DMS 273 treated with DMSO at 0.1 percent for 48 hours (cell line): ENCODE measurements at places on chromosomes 12 and 14.

- peak; percentile 44 for DNase-seq
These were observed 26.2 kb downstream of the KITLG start for GRCh38 chr12:88553941-88554658.

DNA sequence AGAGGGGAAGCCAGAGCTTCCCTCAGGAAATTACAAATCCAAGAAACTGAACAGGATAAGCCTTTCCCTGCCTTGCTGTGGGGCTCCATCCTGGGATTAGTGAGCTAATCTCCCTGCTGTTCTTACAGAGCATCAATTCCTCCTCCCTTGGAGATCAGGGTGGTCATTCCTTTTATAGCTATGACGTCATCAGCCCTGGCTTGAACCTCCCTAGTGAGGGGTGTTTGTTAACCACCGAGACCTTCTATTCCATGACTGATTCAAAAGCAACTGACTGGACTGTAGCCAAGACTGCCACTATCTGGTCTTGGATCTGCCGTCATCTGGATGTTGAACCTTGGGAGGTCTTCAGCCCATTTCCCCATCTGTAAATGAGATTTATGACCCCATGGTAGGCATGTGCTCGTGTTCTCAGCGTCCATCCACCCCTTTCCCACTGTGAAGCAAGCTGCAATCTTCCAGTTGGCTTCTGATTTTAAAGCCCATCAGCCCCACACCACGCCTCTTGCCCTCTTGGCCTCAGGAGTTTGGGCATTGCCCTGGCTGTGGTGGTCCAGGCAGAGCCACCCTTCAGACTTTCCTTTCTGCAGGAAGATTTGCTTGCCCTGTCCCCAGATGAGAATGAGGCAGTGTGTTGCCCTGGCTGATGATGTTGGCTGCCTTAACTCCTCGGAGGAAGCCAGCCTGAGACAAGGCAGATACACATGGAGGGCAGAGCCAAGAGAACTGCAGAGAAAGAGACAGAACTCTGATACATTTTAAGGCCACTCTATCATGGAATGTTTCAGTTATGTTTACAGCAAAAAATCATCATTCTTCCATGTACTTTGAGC lies 59.6 kb upstream of the ACTN1 start:
- peak; percentile 34 for DNase-seq

GRCh38 chr14:55641954-55642353 lies 61.9 kb downstream of the KTN1 start:
- DNase-seq = no peak

DNA sequence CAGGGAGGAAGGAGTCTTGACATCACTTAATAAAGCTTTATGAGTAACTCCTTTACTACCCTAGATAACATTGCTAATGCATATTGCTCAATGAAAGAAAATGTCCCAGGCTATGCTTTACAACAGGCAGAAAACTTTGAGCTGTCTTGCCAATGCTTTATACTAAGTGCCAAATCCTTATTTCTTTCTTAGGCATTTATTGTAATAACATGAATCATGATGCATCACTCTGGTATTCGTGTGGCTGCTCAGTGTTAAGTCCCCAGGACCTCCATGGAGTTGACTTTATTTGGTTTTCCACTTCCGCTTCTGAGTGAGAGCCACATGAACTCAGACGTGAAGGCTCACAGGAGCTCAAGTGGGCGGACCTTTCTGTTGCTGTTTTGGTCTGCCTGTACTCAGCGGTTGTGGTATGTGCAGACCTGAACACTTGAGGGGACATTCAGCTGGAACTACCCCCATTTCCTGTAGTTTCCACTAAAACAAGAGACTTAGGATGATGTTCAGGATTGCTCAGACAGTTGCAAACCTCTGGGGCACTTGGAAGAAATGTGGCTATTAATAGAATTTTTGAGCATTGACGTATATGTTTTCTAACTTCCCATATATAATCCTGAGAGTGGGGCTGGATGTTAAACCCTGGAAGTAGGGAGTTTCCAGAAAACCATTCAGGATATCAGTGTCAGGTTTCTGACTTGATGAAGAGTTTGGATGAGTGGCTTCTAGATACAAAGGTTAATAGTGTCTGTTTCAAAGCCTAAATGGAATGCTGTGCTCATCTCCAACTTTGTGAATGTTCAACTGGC lies 258.6 kb downstream of the MSRB3 start:
- DNase-seq = no peak

DNA sequence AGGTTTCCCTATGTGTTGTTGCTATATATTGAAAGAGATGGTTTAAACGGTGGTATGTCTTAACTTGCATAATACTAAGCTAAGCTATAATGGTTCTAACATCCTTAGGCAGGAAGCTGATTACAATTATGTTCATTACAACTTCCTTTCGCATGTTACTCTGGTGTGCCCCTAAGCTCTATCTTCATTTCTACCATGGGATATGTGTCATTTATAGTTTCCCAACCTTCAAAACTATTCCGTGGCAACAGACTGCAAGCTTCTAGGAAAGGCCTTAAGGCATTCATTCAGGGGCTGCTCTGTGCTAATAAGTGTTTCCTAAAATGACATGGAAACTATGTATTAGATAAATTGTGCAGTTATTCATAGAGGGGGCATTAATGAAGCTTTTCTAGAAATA lies 294.6 kb downstream of the GXYLT1 start:
- no peak for DNase-seq

- DNase-seq = no peak
These were observed 48.4 kb downstream of the GCH1 start for GRCh38 chr14:54854181-54854580.

DNA sequence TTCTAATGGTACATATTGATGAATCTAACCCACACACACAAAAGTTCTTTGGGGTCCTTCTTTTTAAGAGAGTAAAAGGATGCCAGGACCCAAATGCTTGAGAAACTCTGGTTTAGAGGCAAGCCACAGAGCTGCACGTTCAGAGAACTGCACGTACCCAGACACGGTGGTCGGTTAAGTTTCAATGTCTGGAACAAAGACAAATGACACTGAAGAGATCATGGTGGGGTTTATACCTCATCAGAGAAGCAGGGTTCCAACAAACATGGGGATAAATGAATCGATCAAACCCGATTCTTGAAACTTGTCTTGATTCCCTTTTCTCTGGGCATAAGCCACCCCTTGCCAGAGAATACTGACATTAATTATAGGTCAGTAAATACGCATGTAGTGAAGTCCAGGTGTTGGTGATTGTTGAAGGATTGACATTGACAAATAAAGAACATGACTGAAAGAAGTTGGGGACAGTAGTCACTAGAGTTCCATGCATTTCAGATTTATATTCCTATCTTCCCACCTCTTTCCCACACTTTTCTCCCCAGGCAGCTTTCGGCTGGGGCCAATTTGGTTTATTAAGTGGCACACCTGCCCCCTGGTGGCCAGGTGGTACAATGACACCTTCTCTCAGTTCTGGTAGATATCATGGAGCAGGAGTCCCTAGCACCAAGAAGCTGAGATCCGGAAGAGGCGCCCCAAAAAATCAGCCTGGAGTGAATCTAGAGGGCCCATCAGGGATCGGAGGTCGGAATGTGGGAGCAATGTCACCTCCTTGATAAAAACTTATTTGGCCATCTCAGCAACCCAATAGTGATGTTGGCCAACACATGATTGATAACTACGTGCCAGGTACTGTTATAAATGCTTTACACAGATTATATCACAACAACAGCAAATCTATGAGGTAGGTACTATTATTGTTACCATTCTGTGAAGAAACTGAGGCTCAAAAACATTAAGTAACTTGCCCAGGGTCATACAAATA lies 17.8 kb upstream of the HDAC7 start:
- no peak for DNase-seq

DNA sequence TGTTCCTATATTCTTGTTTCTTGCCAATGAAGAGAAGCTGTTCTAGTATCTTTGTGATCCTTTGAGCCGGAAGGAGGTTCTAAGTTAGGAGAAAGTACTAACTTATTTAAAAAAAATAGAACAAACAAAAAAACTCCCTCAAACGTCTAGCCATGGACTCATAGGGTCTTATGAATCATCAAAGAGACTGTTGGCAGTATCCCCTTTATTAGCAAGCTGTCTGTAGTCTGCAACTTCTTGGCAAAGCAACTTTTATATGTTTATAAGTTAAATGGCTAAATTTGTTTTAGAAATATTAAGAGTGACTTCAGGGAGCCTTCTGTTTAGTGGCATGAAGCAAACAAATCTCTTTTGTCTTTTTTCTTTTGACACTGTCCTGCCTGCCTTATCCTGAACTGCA lies 291.9 kb downstream of the FUT8 start:
- DNase-seq = no peak

DNA sequence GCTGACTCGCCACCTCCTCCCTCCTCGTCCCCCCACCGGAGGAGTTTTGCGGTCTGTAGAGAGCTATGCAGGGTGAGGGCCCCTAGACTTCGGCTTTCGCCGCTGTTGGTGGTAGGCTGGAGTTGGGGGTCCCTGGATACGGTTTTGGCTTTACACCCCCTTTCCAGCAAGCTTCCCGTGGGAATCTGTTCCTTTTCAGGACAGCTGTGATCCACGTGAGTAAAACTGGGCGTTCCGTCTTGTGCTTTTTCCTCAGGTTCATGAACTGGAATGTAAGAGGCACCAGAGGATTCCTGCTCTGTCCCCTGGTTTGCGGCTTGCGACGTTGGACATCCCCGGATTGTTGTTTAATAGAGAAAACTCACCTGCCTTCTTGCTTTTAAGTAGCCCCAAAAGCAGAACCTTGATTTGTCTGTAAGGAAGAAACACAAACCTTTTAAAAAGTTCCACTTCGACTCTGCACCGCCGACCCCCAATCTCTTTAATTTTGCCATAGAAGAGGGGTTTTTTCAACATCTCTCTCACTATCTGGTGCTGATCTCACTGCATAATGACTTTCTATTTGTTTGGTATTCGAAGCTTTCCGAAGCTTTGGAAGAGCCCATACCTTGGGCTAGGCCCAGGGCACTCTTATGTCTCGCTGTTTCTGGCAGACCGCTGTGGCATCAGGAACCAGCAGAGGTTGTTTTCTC lies 490 bp downstream of the PRORP start:
- no peak for DNase-seq

GRCh38 chr12:131352296-131352900 lies 358.5 kb upstream of the SFSWAP start:
- DNase-seq = no peak

DNA sequence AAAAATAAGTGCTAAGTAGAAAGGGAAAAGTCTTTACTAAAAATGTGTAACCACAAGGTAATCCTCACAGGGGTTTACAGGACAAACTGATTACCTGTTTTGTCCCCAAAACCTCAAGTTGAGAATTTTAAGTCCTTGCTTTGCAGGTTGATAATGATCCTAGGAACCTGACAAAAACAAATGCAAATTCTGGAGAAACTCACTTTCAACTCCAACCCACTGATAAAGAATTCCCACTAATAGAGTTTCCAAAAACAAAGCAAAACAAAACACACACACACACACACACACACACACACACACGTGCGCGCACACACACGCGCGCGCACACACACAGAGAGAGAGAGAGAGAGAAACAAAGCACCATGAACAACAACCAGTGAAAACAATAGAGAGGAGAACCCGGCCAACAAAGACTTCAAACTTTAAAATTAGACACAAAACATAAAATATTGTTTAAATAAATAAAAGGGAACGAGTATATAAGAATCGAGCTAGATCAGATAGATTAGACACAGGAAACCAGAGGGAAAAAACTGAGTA lies 187.0 kb upstream of the FOXN3 start:
- DNase-seq = no peak

- peak; percentile 16 for DNase-seq
These were observed 5.5 kb downstream of the BCL11B start for GRCh38 chr14:99266181-99267178.

DNA sequence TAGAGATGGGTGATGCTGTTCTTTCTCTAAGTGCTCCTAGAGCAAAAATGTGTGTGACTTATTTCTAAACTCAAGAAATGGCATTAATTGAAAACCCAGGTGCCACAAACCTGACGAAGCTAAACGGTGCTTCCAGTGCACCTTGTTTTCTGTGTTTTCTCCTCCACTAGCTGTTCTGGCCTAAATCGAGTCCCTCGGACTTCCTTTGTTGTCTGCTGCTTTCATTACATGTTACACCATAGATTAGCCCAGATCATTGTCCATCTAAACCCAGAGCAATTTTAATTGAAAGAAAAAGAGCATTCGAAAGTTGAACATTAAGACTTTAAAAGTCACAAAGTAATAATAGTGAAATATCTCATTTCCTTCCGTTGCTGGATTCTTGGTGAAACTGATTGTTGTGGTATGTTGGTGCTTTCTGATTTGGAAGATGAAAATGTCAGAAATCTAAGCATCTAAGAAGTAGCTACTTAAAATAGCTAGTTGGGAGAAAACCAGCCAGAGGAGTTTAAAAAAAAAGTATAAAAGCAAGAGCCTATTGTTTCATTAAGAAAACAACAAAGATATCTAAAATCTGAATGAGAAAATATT lies 219.6 kb upstream of the G2E3 start:
- no peak for DNase-seq

GRCh38 chr14:105167303-105168092 lies 1.1 kb downstream of the JAG2 start:
- no peak for DNase-seq

- no peak for DNase-seq
These were observed 5.3 kb upstream of the KRAS start for GRCh38 chr12:25256005-25256404.

- DNase-seq = peak; percentile 70
These were observed 24.6 kb downstream of the TPCN1 start for GRCh38 chr12:113245695-113246477.

GRCh38 chr12:94280063-94280462 lies 131.7 kb downstream of the PLXNC1 start:
- DNase-seq = no peak

DNA sequence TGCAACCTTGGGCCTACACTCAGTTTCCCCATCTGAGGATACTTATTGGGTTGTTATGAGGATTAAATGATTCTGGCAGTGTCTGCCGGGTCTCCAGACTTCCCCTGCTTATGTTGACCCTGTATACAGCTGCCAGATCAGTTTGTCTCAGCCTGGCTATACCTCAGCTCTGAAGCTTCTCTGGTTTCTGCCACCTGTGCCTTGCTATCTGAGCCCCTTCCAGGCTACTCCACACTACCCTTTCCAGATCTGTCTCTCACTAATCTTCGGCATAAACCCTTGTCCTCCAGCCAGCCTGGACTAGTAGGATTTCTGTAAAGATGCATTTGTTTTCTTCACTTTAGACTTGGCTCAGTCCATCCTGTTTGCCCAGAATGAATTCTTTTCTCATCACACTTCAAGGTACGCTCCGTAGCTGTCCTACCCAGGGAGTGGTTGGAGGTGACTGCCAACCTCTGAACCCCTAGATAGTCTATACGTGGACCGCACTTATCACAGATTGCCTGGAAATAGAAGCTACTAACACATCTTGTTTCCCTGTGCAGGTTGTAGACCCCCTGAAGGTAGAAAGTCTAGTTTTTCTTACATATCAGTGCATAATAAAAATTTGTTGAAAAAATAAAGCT lies 422.4 kb downstream of the RAD51B start:
- DNase-seq = no peak

GRCh38 chr14:21215879-21216251 lies 53.4 kb downstream of the HNRNPC start:
- no peak for DNase-seq

- DNase-seq = no peak
These were observed 25.1 kb downstream of the MEG3 start for GRCh38 chr14:100850841-100851585.

GRCh38 chr12:67275380-67275913 lies 6.3 kb downstream of the CAND1 start:
- no peak for DNase-seq

GRCh38 chr12:101653030-101653429 lies 44.4 kb upstream of the CHPT1 start:
- no peak for DNase-seq

GRCh38 chr14:33563191-33563900 lies 387.5 kb downstream of the EGLN3 start:
- DNase-seq = no peak
